ENCODE measurements at places on chromosomes 6 and 20.

DNA sequence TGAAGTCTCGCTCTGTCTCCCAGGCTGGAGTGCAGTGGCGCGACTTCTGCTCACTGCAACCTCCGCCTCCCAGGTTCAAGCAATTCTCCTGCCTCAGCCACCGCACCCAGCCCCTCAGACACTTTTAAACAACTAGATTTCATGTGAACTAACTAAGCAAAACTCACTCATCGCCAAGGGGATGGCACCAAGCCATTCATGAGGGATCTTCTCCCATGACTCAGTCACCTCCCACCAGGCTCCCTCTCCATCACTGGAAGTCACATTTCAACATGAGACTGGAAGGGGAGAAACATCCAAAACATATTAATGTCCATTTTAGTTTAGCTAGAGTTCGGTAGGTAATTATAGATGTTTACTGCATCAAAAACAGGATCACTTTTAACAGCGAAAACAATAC, 95.9 kb upstream of the PRL start:
- DNase-seq: no peak

DNA sequence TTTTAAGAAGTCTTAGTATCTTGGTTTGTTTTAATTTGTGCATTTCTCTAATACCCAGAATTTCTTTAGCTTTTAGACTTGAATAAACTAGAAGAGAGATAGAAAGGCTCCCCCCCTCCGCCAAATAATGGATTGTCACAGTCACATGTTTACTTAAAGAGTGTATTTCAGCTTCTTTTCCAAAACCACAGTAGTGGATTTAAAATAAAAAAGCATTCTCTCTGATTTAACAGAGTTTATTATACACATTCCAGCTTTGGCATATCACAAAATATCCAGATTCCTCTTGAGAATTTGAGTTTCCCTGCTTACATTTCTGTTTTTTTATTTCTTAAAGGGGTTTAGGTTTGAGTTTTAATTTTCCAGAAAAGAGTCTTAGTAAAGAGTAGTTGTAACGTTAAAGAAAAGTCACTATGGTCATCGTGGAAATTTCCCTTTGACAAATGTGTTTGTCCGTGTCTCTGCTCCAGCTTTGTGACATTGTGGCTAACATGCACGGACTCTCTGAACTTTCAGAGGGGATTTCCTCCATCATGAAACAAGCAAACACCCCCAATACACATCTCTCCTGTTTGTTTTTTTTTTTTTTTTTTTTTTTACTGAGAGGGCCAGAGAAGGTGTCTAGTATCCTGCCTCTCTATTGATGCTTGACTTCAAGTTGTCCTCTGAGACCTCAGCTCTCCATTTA, 113.5 kb upstream of the SUPT3H start:
- DNase-seq: no peak

- DNase-seq: no peak
Observed at GRCh38 chr6:1895721-1896120, 286.0 kb downstream of the FOXC1 start.

GRCh38 chr6:110529355-110529754, 52.9 kb upstream of the SLC22A16 start:
- no peak for DNase-seq

- no peak for DNase-seq
Observed at GRCh38 chr6:118788702-118789101, 105.2 kb upstream of the ASF1A start.

DNA sequence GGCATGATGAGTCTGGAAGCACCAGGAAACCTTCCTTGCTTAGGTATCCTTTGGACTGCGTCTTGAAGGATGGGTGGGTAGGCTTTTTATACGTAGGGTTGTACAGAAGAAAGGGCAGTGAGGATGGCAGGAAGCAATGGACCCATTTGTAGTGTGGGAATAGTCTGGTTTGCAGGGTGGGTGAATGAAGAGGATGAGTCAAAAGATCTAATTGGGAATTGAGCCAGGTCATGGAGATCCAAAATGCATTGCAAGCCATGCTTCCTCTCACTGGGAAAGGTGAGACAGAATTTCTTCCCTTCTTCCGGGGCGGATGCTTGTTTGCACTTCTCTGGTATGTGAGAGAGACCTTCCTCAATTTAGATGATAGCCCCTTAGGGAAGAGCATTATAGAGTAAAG, 10.1 kb upstream of the BTBD3 start:
- DNase-seq: no peak

- no peak for DNase-seq
Observed at GRCh38 chr6:5115168-5115567, 30.0 kb downstream of the PPP1R3G start.

GRCh38 chr6:103326760-103327757, 1532.7 kb downstream of the HACE1 start:
- DNase-seq: no peak

DNA sequence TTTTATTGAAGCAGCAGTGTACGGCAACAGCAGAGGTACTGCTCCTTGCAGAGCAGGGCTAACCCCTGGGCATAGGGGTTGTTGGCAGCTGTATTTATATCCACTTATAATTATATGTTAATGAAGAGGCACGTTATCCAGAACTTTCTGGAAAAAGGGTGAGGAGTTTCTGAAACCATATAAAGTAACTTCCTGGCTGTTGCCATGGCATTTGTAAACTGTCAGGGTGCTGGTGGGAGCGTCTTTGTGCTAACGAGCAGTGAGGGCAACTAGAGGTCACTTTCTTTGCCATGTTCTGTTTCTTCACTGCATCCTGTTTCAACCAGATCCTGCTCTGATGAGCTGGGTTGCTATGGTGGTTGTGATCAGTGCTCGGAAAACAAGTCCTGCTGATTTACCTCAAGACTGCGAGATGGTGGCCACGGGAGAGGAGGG, 11.1 kb upstream of the ARFGEF2 start:
- DNase-seq: peak; percentile 78

DNA sequence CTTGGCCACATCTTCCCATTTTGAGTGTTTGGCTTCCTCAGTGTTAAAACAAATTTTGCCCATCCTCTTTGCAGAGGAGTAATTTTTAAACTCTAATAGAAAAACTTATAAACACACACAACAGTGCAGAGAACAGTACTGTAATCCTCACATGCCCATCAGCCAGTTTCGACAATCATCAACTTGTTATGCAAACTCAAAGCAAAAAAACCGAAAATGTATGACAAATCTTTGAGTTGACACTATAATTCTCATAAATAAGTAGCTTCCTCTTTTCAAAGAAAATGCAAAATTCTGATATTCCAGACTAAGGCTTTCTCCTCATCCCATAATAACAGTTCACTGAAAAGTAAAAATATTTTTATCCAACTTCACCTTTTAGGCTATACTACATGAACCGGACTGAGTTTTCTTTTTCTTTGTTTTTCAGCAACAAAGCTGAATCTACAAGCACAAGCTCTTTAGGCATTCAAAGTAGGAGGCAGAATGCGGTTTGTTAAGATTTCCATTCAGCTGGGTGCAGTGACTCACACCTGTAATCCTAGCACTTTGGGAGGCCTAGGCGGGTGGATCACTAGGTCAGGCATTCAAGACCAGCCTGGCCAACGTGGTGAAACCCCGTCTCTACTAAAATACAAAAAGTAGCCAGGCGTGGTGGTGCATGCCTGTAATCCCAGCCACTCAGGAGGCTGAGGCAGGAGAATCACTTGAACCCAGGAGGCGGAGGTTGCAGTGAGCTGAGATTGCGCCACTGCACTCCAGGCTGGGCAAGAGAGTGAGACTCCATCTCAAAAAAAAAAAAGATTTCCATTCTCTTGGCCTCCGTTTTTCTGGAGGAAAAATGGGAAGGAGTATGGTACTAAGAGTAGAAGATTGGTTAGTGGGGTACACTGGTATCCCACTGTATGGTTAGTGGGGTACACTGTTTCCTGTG, 74.8 kb downstream of the GCNT2 start:
- DNase-seq: peak; percentile 22

GRCh38 chr6:148681666-148682065, 65.2 kb upstream of the UST start:
- no peak for DNase-seq

GRCh38 chr20:37530696-37531095, 3.0 kb upstream of the BLCAP start:
- DNase-seq: no peak

- DNase-seq: no peak
Observed at GRCh38 chr6:143842461-143842901, 657 bp upstream of the LTV1 start.

GRCh38 chr6:111724505-111724904, 118.8 kb upstream of the TRAF3IP2 start:
- DNase-seq: peak; percentile 28

GRCh38 chr6:170405311-170405975, 98.9 kb downstream of the FAM120B start:
- DNase-seq: no peak

DNA sequence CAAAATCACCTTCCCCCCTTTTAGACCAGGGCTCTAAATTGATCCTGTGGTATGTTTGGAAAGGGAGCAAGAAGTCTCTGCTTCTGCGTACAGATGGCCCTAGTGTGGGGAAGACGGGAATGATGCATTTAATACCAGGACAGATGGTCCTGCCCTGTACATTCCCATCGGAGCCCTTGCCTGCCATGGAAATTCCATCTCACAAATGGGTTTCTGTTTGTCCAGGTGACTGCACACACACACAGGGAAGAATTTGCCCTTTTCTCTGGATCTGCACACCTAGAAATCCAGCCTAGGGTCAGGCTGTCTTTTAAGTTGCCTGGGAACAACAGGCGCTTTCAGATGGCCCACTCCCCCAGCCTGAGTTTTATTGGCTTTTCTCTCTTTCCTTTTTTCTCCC, 1.3 kb downstream of the MAS1 start:
- DNase-seq: no peak

GRCh38 chr6:94673251-94673650, 904.1 kb upstream of the MANEA start:
- no peak for DNase-seq

- DNase-seq: no peak
Observed at GRCh38 chr6:7827142-7827541, 83.4 kb downstream of the TXNDC5 start.

DNA sequence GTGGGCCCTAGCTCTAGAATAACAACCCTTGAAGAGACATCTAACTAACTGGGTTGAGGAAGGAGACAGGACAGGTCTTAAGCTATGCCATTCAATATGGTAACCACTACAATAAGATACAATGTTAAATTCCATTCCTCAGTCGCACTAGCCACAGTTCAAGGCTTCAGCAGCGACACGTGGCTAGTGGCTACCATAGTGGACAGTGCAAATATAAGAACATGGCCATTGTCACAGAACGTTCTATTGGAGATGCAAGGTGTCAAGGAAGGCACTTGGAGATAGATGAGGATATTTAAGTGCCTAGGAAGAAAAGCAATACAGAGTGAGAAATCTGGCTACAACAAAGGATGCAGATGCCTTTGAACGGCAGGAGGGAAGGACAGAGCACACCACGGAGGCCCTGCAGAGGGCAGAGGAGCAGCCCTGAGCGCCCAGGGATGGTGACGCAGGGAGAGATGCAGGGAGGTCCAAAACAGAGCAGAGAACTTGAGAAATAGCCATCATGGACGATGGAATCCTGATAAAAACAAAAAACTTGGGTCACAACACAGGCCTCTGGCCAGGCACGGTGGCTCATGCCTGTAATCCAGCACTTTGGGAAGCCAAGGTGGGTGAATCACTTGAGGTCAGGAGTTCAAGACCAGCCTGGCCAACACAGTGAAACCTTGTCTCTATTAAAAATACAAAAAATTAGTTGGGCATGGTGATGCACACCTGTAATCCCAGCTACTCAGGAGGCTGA, 140.7 kb downstream of the ZMYND8 start:
- DNase-seq: no peak

DNA sequence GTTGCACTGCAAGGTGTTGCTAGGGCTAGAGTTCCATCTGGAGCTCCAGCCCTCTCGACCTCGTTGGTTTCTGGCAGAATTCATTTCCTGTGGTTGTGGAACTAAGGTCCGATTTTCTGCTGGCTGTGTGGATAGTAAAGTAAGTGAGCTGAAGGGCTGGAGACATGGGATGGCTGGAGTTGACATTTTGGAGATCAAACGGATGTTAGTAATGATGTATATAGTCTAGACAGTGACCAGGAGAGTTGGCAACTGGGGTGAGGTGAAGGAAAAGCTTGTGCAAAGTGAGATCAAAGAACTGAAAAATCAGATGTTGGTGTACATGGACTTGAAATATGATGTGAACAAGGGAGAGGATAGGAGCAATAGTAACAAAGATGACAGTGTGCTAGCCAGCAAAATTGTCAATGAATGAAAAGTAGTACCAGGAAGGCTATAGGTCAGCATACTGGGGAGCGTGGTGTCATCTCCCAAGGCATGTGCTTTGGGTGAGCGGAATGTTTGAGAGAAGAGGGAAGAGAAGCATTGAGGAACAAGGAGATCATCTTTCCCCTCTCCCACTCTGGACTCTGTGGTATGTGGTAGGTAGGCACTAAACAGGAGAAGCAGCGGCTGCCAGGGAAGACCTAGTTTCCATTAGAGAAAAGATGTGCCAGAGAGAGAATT, 7.8 kb downstream of the QRSL1 start:
- DNase-seq: no peak

DNA sequence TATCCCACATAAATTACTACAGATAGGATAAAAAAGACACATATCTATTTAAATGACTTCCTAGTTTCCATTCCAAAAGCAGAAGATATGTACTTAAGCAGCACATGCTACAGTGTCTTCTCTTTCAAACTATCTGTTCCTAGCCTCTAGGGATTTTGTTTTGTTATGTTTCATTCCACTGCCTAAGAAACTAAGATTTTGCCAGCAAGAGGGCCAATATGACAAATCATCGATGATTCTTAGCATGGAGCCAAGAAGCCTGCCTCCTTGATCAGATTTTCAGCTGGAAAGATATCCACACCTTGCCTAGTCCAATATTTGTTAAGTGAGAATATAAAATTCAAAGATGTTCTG, 7.0 kb downstream of the SNX5 start:
- no peak for DNase-seq

- DNase-seq: no peak
Observed at GRCh38 chr20:50050660-50051308, 62.2 kb downstream of the UBE2V1 start.

DNA sequence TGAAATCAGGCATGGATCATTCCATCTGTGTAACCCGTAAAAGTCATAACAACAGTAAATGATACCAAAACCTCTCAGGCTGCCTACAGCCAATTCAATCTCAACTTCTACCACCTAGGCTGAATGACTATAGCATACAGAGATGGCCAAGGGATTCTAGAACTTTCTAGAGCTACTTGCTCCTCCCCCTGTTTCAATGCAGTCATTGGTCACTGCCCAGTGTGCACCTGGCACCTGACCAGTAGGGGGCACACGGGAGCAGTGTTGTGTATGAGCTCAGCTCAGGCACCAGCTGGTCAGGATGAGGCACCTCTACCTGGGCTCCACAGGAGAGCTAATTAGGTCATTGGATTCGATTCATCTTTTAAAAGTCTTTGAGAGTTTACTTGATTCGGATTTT, 86.2 kb downstream of the PLEKHG1 start:
- peak; percentile 62 for DNase-seq

GRCh38 chr6:125203395-125203794, 49.8 kb downstream of the TPD52L1 start:
- DNase-seq: no peak

DNA sequence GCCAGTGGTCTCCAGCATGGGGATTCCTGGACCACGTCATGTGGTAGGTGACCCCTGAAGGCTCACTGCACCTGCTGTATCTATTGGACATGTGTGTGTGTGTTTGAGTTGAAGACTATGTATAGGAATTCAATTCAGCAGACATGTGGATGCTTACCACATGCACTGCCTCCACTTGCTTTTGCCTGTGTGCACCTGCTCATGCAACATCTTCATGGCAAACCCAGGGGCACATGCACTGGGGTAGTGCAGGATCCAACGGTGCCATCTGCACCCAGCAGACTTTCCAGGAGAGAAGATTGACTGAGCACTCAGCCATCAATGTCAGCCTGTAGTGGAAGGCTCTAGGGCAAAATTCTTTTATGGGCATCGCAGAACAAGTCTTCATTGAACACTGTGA, 299.4 kb downstream of the CDH26 start:
- DNase-seq: no peak

- peak; percentile 30 for DNase-seq
Observed at GRCh38 chr20:21102603-21103311, 3.4 kb downstream of the LINC00237 start.

All from CD4-positive, alpha-beta T cell treated with Interleukin-15 for 1 hour (primary cell).